CD4-positive, alpha-beta T cell treated with Interleukin-6 at 100 ng/mL for 8 hours (primary cell): ENCODE measurements at places on chromosomes 11 and 22.

- no peak for DNase-seq
Observed at GRCh38 chr11:36385121-36385970, 89.3 kb downstream of the PRR5L start.

DNA sequence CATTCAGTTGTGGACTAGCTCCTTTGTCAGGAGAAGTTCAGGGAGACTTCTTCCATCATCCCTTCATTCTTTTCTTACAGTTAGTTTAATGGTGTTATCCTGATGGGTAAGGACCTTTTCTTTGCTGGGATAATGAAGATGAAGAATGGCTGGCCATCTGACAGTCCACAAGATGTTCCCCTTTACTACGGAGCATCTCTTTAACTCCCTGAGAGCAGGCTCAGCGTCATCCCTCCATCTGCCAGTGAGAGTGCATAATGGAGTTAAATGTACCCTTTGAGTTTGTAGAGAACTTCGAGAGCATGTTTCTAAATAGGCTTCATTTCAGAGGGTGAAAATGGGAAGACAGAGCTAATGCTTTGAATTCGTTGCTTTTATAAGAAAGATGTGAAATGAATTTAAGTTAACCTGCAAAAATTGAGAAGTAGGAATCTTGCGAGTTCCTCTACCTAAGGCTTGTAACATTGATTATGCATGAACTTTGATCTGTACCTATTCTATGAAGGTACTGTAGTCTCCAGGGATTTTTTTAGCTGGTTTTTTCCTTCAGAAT is 1.7 kb downstream of the EP300 start:
- DNase-seq = no peak

DNA sequence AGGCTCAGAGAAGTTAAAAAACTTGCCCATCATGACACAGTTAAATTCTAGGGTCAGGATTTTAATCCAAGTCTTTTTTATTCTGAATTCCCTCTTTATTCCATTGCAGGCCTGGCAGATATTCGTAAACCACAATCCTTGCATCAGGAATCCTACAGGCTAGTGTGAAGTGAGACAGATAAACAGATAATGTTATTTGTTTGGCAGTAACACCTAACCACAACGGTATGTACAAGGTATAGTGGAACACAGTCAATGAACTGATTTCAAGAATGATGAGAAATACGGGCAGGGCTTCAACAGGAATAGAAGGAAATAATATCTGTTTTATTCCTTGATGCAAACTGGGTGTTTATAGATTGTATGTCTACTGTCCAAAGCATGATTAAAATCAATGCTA is 32.0 kb upstream of the NARS2 start:
- DNase-seq = no peak

GRCh38 chr22:29154364-29155048 is 51.2 kb upstream of the EMID1 start:
- DNase-seq = peak; percentile 50

- no peak for DNase-seq
Observed at GRCh38 chr11:61460474-61460881, 30.6 kb downstream of the SDHAF2 start.
